ENCODE measurements at places on chromosomes 3 and 15.

- DNase-seq: no peak
These were observed 21.9 kb downstream of the CDV3 start for GRCh38 chr3:133595341-133595740.

GRCh38 chr3:52835766-52836470 is 1.1 kb upstream of the MUSTN1 start:
- DNase-seq: no peak

DNA sequence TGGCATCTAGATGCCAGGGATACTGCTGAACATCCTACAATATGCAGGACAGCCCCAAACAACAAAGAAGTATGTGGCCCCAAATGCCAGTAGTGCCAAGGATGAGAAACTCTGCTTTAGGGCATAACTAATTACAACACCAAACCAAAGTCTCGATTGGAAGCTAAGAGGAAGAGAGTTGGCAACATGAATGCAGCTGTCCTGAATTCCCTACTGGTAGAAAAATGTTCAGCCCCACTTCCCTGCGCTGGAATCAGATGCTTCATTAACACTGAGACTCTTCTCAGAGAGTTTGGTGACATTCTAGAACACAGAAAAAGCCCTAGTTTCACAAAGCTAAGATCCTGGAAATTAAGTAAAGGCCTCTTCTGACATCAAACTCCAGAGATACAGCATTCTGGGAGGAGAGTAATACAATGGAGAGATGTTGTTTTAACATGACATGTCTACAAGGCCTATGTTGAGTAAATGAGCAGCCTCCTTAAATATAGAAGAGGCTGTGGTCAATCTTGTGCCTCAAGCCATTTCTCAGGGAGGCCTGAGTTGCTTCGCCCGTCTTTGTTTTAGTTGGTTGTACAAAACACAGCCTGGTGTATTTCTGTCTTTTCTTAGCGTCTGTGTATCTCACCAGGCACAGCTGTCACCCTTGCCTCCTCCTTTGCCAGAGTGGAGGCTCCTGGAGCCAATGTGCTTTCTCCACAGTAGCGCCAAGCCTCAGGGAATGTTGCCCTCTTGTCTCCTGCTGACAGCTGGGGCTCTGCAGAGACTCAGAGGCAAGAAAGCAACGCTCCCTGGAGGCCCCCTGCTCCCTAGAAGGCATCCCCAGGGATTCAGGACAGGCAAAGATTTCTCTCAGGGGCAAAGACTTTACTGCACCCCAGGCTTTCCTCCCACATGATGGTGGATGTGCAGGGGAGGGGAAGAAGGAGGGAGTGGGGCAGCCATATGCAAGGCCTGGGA is 25.1 kb upstream of the CTNNB1 start:
- no peak for DNase-seq

DNA sequence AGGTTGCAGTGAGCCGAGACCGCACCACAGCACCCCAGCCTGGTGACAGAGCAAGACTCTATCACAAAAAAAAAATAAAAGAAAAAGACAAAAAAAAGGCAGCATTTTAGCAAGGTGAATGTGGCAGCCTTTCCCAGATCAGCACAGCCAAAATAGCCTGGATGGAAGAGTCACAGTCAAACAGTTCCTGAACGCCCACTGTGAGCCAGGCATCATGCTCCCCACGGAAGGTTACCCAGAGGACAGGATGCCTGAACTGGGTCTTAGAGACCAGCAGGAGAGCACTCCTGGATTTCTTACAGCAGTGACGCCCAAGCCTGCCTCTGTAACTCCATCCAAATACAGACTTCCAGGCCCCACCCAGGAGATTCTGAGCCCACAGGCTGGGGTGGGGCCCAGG is 4.5 kb downstream of the XXYLT1 start:
- DNase-seq: no peak

DNA sequence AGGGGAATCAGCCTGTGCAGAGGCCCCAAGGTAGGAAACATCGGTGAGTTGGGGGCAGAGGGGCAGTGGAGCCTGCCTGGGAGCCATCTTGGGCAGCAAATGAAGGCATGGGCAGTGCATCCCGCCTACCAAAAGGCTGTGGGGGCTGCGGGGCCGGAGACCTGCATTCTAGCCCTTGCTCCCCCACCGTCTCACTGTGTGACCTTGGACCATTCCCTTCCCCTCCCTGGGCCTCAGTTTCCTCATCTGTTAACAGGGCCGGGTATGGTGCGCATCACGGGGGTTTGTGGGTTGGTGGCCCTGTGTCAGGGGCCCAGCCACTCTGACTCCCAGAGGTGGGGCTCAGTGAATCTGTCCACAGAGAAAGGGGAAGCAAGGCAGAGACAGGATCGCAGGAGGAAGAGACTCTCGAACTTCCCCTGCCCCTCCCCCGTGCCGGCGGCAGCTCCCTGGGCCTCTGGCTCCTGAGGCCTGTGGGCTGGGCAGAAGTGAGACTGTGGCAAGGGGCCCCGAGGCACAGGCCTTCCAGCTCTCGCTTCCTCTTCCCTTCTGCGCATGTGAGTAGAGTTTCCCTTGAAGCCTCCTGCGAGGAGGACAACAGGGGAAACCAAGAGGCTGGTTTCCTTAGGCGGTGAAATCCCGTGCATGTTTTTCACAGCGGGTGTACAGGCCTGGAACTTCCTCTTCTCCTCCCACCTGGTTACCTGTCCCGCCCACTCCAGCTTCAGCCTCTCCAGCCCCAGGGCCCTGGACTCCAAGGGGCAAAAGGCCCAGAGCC is 42.9 kb downstream of the IDH2 start:
- peak; percentile 69 for DNase-seq

GRCh38 chr3:168094580-168094876 is 1.2 kb downstream of the GOLIM4 start:
- DNase-seq: no peak
